ENCODE measurements at places on chromosomes 4 and X.

GRCh38 chr4:126850286-126850685, 782.5 kb upstream of the INTU start:
- DNase-seq, result no peak

GRCh38 chrX:133869270-133869669, 116.1 kb downstream of the GPC3 start:
- DNase-seq, result no peak

- no peak for DNase-seq
Observed at GRCh38 chr4:162782778-162783525, 383.7 kb downstream of the NAF1 start.

DNA sequence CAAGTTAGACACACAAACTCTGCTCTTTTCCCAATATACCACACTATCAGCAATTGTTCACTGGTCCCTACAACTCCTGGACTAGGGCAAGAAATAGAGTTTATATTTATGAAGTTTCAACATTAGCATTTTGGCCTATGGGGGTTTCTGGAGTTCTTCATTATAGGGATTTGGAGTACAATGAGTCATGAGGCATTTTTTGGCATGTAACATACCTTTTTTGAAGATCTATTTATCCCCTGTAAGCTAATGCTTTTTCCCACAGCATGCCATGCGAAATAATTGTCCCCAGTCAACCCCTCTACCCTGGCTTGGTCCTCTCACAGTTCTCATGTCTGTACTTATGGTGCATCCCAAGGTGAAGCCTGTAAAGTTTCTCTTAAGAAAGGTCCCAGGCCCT, 36.7 kb upstream of the EDA2R start:
- no peak for DNase-seq

GRCh38 chr4:159540501-159540900, 437.6 kb downstream of the RAPGEF2 start:
- DNase-seq, result no peak

DNA sequence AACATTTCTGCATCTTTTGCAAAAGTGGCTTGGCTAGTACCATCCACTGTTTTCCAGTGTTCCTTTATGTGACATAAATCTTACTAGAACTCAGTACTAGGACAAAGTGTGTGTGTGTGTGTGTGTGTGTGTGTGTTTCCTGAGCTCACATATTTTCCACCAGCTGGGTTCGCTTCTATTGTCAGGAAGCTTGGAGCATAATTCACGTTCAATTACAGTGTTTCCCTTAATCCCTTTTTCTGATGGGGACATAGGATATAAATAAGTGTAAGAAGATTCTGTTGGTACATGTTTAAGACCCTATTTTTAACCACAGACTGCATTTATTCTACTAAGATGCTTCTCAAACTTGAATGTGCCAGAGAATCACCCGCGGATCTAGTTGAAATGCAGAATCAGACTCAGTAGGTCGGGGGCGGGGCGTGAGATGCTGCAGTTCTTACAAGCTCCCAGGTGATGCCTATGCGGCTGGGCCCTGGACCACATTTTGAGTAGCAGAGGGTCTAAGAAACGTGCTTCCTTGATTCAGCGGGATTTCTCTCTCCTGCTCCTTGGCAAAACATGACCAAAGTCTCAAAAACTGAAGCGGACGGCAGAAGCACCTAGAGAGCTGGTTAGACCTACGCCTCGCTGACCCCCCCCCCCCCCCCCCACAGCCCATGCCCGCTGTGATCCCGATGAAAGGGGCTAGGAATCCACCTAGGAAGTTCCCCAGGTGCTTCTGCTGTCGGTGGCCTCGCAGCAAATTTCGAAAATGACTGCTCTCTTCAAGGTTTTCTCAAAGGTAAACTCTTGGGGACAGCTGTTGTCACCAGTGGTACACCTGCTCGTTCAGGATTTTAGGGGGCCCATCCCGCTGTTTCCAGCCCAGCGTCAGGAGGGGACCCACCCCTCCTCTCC, 797 bp downstream of the CD99L2 start:
- peak; percentile 56 for DNase-seq

DNA sequence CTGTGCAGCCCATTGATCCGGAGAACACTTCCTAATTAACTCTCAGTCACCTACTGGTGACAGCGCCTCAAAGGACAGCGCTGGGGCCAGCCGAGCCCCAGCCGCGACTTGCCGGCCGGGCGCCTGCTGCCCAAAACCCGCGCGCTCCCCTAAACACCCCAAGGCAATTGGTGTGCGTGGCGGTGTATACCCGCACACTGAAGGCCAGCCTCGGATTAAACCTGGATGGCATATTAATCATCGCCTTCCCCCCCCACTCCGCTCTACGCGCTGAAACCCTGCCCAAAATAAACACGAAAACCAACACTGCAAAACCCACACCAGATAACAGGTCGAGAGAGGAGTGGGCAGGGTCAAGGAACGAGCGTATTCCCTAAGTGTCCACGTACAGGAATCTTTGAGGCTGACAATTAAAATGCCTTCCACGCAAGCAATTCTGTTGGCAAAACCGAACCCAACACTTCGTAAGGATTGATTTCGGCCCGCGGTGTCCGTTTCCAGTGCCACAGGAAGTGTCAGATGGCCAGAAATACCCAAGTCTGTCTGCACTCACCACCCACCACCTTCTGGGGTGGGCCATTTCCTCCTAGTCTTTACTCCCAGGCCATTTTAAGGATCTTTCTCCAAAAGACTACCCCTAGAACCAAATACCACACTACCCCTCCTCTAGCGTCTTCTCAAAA, 2.7 kb downstream of the BCOR start:
- DNase-seq, result no peak

- no peak for DNase-seq
Observed at GRCh38 chr4:67894659-67895058, 10.9 kb upstream of the TMPRSS11D start.

- no peak for DNase-seq
Observed at GRCh38 chrX:69932323-69932722, 117.4 kb downstream of the AWAT2 start.

- no peak for DNase-seq
Observed at GRCh38 chr4:93144644-93145043, 683.9 kb upstream of the ATOH1 start.

DNA sequence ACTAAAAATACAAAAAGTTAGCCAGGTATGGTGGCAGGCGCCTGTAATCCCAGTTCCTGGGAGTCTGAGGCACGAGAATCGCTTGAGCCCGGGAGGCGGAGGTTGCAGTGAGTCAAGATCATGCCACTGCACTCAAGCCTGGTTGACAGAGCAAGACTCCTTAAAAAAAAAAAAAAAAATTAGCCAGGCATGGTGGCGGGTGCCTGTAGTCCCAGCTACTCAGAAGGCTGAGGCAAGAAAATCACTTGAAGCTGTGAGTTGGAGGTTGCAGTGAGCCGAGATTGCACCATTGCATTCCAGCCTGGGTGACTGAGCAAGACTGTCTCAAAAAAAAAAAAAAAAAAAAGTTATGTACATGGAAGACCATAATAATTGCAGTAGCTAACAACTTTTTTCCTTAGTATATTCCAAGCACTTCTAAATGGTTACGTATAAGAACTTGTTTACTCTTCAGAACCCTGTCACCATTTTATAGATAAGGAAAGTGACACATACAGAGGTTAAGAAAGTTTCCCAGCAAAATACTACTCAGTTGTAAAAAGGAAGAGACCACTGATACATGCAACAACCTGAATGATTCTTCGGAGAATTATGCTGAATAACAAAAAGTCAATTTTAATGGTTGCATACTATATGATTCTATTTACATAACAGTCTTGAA, 24.5 kb downstream of the RUFY3 start:
- no peak for DNase-seq

DNA sequence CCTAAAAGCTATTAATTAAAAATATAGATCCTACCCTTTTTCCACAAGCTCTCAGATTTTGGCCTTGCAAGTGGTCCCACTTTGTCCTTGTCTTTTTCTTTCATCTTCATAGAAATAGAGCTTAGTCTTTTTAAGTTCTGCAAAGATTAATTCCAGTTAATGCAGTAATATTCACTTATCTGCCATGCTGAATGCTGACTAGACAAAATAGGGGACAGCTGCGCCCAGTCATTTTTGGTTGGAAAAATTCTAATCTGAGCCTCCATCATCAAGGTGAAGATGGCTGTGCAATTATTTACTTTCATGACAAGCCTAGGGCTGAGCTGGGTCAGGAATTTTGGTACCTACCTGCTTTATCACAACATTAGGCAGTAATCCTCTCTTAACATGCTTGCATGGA, 241.3 kb upstream of the CXorf66 start:
- DNase-seq, result no peak

DNA sequence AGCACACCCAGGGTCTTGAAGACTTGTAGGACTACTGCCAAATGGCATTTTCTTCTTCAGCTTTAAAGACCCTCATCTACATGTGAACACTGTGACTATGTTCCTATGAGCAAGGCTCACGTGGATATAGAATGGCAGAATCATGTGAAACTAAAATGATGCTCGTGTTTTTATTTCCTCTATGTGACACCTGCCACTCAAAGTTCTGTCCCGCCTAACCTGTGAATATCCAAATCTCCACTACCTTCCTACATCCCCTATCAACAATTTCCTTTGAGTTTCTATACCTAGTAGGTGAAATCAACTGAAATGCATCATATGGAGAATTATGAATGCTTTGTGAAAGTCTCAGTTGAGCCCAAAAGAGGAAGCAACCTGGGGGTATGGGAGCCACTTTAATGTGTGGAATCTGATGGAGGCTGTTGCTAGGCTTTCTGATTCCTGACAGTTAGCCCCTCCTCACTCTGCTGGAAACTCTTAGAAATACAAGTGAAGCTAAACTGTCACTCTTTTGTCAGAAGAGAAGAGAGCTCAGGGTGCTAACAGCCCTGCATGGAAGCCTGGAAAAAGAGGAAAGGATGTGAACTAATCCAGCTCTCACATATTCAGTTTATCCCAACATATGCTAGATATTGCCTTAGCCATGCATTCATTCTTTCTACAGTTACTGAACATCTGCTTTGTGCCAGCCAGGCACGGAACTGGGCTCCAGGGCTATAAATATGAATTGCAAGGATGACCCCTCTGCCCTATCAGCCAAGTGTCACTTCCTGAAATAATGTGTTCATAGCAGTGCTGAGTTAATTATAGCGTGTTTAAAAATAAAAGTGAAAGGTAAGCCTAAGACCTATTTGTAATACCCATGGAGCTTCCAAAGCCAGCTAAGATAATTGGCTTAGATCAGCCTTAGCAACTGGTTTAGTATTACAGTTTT, 11.0 kb downstream of the LHFPL1 start:
- peak; percentile 31 for DNase-seq

DNA sequence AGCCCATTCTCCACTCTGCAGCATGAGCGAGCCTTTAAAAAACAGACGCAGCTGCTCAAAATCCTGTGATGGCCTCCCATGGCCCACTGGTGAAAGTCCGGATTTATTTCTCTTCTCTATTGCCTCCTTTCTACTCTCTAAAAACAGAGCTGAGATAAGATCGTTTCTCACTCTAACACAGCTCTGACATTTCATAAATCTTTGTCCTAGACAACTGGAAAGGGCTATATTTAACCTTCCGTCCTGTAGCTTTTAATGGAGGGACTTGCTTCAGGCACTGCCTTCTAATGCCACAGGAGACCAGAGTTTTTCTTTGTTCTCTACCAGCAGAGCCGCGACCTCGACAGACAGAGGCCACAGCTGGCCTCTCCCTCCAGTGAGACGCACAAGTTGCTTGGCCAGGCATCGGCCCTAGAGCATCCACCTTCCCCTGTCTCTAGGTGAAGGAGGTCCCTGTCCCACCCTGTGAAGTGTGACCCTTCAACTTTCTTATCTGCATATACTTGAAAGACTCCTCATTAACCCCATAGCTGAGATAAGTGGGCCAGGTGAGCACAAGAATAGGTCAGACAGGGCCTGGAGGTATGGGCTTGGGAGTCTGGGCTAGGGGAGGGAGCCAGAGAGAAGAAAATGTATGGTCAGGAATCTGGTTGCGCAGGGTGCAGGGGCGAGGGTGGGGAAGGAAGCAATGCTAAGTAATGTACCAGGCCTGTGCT, 50.0 kb downstream of the RTL5 start:
- DNase-seq, result no peak

DNA sequence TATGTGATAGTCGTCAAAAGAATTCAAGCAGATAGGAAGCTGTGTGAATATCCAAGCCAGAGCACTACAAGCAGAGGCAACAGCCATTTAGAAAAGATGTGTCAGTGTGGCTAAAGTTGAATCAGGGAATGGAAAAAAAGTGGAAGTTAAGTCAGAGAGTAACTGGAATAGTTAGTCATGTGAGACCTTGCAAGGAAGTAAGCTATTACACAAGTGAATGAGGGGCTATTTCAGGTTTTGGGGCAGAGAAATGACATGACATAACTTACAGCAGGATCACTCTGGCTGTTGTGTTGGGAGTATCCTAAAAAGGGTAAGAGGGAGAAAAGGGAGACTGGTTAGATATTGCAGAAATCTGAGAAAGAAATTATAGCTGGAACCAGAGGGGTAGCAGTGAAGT, 236.6 kb upstream of the PCDH18 start:
- DNase-seq, result no peak

- DNase-seq, result peak; percentile 84
Observed at GRCh38 chr4:186037692-186038658, 31.0 kb upstream of the TLR3 start.

DNA sequence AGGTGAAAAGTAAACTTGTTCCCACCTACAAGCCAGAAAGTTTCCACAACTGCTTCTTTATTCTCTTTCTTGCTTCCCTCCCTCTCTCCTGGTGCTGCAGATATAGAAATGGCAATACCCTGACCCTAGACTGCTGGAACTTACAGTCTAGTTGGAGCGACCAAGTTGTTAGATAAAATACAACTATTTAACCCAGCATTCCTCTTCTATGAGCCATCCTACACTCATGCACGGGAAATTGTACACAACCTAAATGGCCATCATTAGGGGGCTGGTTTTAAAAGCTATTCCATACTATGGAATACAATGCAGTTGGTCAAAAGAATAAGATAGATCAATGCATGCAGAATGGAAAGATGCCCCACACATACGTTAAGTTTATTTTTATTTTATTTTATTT, 41.1 kb downstream of the PJA1 start:
- no peak for DNase-seq

DNA sequence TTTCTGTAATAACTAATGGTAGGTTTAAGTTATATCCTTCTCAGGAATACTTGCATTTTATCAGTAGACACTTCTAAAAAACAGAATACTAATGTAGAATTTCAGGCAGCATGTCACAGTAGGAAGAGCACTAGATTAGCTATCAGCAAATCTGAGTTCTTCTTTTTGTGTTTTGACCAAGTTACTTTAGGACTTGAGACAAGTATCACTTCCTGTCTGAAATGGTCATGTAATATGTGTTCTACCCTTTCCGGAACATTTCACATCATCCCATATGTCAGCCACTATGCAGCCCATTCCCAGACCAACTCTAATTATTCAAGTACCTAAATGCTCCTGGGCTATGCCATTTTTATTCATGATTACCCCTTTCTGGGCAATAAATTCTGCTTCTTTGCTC, 401.8 kb upstream of the RPS6KA3 start:
- no peak for DNase-seq
